ENCODE measurements at places on chromosomes 13 and 19. TPM values are rescaled to one million over a fixed set of nuclear protein-coding genes. Genes with fewer than 3 reads are reported as not detected.

DNA sequence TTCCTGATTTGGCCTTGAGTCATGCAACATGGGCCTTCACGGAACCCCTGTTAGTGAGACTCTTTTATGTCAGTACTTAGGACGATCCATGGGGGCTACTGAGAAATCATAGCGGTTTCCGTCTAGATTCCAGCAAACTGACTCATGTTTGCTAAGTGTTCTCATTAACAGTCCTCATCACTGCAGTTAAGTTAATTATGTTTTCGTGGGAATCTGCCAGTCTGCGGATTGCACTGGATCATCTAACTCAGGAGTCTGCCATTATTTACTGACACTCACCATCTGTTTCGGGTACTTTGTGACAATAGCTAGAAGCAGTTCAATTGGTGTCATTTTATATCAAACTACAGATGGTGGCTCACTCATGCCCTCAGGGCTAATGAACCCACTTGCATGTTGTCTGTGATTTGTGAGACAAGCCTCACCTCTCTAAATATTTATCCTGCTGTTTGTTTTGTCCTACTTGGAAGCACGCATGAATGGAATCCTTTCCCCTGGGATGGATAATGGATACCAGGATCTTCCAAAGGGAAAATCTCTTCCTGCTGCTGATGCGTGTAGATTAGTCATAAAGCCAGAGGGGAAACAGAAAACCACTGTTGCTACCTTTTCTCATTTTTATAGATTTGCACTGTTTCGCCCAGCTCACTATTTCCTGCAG lies 61.8 kb downstream of the RAB20 start:
- DNase-seq, result no peak

OR10H1 gene
- not detected for total RNA-seq

DNA sequence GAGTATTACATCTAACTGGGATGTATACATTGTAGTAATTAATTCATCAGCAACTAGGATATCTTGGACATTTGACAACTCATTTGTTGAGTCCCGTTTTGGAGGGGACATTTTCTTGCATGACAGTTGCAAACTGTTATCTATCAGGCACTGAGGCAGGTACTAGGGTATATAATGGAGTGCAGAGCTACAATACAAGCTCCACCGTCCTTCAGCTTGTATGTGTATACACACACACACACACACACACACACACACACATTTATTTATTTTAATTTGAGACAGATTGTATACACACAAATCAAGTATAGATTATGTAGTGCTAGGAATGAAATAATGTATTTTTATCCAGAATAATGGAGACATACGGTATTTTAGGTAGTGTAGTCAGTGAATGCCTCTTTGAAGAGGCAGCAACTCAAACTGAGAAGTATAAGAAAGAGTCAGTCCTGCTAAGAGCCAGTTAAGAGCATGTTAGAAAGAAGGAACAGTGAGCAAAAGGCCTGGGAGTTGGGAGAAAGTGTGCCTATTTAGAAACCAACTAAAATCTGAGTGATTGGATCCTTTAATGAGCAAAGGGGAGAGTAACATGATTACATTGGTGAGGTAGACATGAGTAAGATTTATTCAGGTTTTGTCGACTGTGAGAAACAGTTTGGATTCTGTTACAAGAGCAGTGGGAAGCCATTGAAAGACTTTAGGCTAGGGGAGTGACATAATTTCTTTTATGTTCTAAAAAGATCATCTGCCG lies 74.5 kb downstream of the NBEA start:
- no peak for DNase-seq

DNA sequence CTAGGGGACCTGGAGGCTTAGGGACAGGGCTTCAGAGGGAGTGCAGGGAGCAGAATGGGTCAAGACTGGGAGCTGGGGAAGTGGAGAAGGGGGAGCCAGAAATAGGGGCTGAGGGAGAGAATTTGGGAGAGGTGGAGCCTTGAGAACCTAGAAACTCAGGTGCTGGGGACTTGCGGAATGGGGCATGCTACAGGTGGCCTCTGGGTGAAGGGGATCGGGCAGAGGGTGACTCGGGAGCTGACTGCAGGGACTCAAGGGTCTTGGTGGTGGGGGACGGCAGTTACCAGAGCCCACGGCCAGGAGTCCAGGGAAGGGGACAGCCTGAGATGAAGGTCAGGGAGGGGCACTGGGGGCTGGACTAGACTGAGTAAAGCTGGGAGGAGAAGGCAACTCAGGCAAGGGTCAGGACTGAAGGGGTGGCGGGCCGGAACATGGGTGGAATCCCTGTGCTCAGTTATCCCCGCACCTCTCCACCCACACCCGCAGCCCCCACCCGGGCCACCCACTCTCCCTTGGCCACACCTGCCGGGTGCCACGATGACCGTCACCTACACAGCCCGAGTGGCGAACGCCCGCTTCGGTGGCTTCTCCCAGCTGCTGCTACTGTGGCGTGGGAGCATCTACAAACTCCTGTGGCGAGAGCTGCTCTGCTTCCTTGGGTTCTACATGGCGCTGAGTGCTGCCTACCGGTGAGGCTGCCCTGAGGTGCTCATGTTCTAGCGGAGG lies 628 bp downstream of the BEST2 start:
- peak; percentile 75 for DNase-seq

GRCh38 chr19:29887442-29887855 lies 54.6 kb upstream of the URI1 start:
- no peak for DNase-seq

Measured in upper lobe of left lung (tissue), 6 donors.